Testis (tissue), 5 donors: ENCODE measurements at places on chromosomes 16 and 17. TPM values are rescaled to one million over a fixed set of nuclear protein-coding genes. Genes with fewer than 3 reads are reported as not detected.

DNA sequence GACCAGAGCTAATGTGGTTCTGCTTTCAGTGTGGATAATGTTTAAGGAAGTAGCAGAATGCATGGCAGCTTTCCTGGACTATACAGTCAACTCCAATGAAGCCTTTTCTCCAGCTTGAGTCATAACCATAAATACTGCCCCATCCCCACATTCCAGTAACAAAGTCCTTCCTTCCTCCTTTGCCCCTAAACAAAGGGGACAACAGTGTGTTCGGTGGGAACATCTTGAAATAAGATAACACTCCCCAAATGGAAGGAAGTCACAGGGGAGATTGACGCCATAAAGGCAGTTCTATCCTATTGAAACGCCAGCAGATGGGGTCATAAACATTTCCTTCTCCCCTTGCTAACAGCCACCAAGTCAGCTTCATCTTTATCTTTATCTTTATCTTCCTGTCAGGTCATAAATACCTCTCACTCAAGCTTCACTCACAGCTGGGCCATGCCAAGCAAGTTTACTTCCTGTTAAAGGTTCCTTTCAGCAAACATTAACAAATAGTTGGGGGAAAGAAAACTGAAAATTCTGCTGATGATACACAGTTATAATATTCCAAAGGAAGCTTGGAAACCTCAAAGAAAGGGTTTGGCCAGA is 136.7 kb downstream of the SNX11 start:
- DNase-seq: no peak

- DNase-seq: no peak
Observed at GRCh38 chr16:9411426-9411825, 320.0 kb downstream of the HAPSTR1 start.

Gene FSCN2
- 3.5 TPM for total RNA-seq

Gene IFI35
- 8.0 TPM for total RNA-seq

- peak; percentile 69 for DNase-seq
Observed at GRCh38 chr17:41496803-41497484, 7.2 kb upstream of the KRT36 start.

Gene OR4D1
- total RNA-seq: 0.06 TPM

- DNase-seq: no peak
Observed at GRCh38 chr17:10812674-10813073, 8.8 kb upstream of the TMEM238L start.

Gene MMD
- total RNA-seq: 73.1 TPM

- no peak for DNase-seq
Observed at GRCh38 chr16:68711421-68712139, 25.5 kb upstream of the CDH1 start.

GRCh38 chr16:5590416-5590815 is 492.8 kb upstream of the EEF2KMT start:
- no peak for DNase-seq
